CD4-positive, alpha-beta T cell treated with Interleukin-12 subunit alpha and Interleukin-12 subunit beta, for 1 hour (primary cell): ENCODE measurements at places on chromosomes 11 and 22.

DNA sequence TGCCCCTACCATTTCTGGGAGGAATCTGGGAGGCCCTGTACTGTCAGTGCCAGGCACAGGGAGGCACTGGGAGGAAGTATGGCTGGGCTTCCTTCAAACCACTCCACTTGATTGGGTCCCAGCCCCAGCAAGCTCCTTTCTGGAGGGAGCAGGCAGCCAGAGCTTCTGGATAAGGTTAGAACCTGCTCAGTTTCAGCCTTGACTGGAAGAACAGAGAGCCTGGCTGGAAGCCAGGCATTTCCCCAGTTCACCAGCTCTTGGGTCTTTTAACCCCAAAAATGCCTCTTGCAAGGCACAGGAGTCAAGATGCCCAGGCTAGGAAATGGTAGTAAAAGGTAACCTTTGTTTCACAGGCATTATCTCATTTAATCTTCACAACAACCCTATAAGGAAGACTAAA is 9.0 kb upstream of the KCTD14 start:
- no peak for DNase-seq

- DNase-seq: no peak
Measured at GRCh38 chr11:111356660-111357048, 22.4 kb downstream of the POU2AF1 start.

- DNase-seq: no peak
Measured at GRCh38 chr11:88330826-88331428, 6.6 kb downstream of the CTSC start.

GRCh38 chr11:103970701-103971249 is 65.7 kb upstream of the DDI1 start:
- no peak for DNase-seq

DNA sequence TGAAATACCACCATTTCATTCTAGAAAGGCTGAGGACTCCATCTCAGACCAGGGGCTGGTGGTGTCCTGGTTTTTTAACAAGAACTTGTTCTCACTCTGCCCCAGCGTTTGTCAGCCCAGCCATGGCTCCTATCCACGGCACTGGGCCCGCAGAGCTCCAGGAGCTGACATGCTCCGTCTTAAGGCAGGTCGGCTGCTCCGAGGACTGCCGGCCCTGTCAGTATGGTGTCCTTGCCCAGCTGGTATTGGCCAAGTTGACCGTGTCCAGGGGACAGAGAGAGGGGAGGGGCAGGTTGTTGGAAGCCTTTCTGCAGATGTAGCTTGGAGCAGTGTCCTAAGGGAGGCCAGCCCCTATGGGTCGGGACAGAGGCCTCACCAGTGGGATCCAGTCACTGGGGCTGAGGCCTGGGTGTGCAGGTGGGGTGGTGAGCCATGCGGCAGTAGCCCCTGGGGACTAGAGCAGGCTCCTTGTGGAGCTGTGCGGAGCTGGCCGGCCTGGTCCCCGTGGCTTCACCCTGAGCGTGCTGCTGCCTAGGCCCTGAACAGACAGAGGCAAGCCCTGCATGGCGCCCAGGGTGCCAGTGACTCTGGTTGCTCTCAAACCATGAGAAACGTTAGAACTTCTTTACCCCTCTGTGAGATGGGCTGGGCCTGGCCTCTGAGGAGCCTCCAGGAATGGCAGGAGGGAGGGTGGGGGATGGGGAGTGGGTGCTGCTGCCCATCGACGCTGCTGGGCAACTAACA is 39.9 kb upstream of the KCNQ1OT1 start:
- no peak for DNase-seq

- no peak for DNase-seq
Measured at GRCh38 chr22:25911243-25911972, 169.4 kb downstream of the MYO18B start.

- DNase-seq: no peak
Measured at GRCh38 chr11:65090628-65091027, 5.4 kb upstream of the VPS51 start.

- DNase-seq: no peak
Measured at GRCh38 chr22:48666620-48667019, 1161.1 kb downstream of the BRD1 start.

DNA sequence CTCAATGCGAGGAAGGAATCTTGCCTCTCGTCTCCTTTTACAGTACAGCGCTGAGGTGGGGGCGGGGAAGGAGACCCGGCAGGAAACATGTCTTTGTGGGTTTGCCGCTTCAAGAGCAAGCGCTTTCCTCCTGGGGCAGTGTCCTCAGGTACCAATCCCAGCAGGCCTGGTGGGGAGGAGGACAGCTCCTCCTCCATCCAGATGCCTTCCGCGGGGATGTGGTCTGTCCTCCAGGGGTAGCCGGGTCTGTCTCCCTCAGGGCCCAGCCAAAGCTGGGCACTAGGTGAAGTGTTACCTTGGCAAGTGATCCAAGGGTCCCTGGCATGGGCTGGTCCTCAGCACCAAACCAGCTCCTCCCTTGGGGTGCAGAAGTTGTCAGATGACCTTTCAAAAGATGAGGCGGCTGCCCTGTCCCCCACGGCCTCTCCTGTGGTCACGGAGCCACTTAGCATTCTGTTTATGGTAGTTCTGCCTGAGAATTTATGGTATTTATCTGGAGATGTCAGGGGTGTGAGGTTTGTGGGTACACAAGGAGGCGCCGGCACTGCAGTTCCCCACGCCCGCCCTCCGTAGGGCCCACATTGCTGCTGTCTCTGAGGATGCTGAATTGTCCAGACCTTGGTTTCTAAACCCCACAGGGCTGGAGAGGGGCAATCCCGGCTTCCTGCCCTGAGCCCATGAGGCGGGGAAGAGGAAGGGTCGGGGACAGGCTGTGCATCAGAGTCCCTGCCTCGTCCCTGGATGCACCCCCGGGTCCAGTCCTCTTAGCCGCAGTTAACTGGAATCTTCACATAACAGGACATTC is 93.5 kb upstream of the ANO1 start:
- DNase-seq: no peak

DNA sequence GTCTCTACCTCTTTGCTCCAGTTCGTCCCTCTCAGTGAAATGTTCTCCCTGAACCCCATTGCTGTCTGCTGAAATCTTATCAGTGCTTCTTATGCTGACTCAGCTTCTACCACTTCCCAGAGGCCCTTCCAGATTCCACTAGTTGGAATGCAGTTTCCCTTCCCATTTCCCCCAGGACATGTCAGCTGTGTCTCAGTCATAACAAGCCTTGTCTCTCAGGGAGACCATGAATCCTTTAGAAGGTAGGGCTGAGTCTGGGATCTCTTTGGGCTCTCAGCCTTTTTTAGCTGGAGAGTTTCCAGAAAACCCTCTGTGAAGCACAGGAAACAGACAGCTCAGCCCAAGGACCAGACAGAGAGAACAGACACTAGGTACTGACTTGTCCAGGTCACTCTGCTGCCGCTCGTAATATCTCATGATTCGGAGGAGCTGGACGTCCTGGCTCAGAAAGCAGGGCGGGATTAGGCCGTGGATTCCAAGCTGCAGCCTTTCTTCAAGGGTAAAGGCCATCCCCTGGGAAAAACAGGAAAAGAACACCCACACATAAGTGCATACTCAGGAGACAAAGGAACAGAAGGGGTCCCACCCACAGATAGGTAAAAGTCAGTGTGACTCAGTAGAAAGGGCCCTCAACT is 113.0 kb downstream of the ME3 start:
- no peak for DNase-seq

- no peak for DNase-seq
Measured at GRCh38 chr11:114783805-114784204, 105.5 kb downstream of the NXPE2 start.

GRCh38 chr11:31798057-31798553 is 13.0 kb downstream of the PAX6 start:
- no peak for DNase-seq

- no peak for DNase-seq
Measured at GRCh38 chr11:74460065-74460464, 7.3 kb downstream of the KCNE3 start.

DNA sequence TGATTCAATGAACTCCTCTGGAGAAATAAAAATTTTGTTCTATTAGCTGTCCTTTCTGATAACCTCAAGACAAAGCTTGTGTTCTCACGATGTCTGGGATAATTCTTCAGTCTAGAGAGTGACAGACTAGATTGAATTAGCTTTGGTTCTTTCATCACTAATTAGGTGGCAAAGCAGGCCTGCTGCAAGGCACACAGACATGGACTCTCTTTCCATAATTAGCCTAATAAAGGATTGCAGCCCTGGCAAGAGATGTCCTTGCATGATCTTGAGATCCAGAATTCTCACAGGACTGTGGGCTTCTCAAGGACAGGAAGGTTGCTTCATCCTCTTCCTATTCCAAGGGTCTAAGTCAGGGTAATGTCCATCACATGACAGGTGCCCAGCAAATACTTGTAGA is 245.6 kb upstream of the ZC3H12C start:
- no peak for DNase-seq

GRCh38 chr11:58334708-58335107 is 24.2 kb downstream of the OR5B17 start:
- no peak for DNase-seq

DNA sequence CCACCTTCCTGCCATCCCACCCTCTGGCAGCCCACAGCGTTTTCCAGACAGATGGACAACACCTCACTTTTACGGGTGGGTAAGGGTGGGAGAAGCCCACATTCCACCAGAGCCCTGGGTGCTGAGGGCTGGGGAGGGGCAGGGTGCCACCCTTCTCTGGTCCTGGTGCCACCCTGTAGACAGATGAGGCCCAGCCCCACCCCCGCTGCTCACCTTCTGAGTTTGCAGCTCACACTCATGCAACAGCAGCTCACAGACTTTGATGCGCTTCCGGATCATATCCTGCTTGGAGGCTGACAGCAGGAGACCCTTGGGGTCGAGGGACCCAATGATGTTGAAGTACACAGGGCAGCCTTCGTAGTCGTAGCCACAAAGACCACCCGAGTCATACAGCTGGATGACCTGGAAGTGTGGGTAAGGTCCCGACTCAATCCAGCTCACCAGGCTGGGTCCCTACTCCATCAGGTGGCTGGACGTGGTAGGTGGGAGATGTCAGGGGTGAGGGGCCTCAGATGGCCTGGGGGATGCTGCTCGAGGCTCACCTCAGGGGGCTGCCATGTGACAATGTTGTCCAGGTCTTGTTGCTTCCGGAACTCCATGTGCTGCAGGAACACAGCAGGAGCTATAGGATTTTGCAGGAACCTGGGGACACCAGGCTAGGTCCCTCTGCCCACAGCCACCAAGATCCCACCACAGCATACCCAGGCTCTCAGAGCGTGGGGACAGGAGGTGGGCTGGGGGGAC is 10.3 kb downstream of the SEC14L4 start:
- DNase-seq: no peak

DNA sequence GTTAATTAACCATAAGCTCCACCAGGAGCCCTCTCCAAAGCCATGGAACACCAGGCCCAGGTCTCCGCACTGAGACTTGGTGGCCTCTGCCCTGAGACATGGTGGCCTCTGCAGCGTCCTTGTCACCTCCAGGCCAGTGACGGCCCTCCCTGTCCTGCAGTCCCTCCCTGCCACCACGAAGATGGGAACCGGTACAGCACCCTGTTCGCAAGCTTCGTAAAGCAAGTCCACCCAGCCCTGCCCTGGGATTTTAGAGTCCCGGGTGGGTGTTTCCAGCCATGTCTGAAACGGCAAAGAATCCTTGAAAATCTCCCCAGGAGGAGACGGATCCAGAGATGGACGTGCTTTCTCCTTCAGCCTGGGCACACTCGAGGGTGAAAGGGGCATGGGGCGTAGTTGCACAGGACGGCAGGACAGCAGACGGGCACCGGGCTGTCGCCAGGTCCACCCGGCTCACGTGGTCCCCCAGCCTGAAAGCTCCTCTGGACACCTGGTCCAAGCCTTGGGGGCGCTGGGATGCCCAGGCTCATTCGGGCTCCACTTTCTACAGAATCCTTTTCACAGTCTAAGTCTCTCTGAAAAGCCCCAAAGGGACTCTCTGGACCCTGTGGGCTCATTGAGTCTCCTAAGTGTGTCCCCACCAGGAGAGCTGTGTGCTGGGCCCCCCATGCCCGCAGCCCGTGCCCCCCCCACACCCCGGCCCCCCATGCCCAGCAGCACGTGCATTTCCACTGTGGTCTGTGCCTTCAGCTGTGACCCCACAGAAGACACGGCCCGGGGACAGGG is 456.2 kb downstream of the BRD1 start:
- DNase-seq: no peak

GRCh38 chr11:67605231-67606011 is 1.3 kb upstream of the NDUFV1 start:
- DNase-seq: no peak

GRCh38 chr11:127217452-127218274 is 217.1 kb upstream of the KIRREL3 start:
- DNase-seq: no peak
